ENCODE measurements at places on chromosomes 5 and 9. TPM values are rescaled to one million over a fixed set of nuclear protein-coding genes. Genes with fewer than 3 reads are reported as not detected.

Gene NMUR2
- not detected for total RNA-seq

Gene CTSV
- 1.1 TPM for total RNA-seq

Gene FST
- total RNA-seq, result 0.65 TPM

Gene BAAT
- not detected for total RNA-seq

DNA sequence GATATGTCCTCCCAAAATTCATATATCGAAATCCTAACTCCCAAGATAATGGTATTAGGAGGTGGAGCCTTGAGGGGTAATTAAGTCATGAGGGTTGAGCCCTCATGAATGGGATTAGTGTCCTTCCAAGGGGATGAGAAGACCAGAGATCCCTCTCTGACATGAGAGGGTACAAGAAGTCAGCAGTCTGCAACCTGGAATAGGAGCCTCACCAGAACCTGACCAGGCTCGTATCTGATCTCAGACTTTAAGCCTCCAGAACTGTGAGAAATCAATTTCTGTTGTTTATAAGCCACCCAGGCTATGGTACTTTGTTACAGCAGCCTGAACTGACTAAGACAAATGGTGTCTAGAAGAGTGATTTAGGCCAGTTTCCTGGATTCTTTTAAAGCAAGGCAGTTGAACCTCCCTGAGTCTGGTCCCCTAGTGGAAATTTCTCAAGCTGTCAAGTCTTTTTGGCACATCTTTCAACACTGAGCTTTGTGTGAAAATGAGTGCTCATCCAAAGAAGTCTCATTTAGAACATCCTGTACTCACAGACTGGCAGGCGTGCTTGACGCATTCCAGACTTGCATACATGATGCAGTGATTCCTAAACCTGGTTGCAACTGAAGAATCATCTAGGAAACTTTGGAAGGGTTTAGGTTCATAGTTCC, 254.8 kb upstream of the PPP1R2B start:
- no peak for DNase-seq

- no peak for DNase-seq
These were observed 412.1 kb upstream of the CDH10 start for GRCh38 chr5:25056836-25057235.

- DNase-seq, result no peak
These were observed 4.9 kb upstream of the LHX3 start for GRCh38 chr9:136209786-136210185.

DNA sequence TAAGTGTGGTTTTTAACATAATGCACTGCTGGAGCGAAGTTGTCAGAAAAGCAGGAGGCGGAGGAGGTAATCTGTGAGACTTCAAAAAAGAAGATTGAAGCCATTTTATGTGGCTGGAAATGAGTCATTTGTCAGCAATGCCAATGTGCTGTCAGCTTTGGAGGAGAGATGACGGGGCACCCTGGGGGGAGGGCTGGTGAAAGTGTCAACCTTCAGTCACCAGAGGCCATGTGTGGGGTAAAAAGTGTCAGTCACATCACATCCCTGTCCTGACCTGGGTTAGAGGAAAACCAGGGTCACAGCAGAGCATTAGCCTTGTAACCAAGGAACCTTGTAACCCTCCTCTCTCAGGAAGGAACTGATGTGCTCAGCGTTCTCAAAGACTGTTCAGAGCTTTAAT, 59.1 kb downstream of the TLR4 start:
- DNase-seq, result peak; percentile 42

DNA sequence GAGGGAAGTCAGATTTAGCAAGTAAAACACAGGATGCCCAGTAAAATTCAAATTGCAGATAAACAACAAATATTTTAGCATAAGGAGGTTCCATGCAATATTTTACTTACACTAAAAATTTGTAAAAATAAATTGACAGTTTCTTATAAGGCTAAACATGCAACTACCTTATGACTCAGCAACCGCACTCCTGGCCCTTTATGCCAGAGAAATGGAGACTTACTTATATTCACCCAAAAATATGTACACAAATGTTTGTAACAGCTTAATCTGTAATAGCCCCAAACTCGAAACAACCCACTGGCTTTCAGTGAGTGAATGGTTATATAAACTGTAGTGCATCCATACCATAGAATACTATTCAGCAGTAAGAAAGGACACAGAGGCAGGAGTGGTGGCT, 28.6 kb upstream of the TRIM14 start:
- no peak for DNase-seq

DNA sequence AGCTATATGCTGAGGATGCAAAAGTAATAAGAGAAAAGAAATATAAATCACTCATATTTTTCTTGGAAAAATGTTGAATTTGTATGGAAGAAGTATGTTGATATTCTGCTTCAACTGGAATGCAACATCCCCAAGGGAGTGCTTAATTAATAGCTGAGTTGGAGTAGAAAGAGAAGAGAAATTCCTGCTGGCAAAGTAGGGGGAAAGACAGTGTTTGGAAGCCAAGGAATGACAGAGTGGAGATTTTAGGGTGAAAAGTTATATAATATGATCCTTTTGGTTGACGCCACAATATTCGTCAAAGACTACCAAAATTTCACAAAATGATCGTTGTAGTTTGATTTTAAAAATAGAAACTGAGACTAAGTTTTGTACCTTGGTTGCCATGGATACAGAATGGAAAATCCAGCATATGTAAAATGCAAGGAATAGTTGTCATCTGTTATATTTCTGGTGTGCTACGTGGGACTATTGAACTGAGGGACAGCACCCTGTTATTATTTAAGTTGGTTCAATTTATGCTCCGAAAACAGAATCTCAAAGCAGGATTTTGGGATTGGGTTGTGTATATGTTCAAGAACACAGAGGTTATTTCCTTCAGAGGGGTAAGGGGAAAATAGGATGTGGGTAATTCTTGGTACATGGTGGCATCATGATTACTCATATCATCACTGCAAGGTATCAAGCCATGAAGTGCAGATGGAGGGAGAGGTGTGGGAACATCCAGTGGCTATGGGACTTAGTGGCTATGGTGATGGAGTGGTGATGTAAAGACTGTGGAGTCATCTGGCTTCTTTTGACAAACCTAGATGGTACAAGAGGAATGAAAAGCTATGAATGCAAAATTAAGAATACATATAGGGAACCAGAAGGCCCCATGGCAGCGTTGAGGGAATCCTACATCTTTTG, 61.0 kb downstream of the SUB1 start:
- no peak for DNase-seq

- no peak for DNase-seq
These were observed 22.6 kb upstream of the PTGES start for GRCh38 chr9:129775448-129775798.

- peak; percentile 56 for DNase-seq
These were observed 39.8 kb upstream of the ANGPTL2 start for GRCh38 chr9:127162046-127162863.

DNA sequence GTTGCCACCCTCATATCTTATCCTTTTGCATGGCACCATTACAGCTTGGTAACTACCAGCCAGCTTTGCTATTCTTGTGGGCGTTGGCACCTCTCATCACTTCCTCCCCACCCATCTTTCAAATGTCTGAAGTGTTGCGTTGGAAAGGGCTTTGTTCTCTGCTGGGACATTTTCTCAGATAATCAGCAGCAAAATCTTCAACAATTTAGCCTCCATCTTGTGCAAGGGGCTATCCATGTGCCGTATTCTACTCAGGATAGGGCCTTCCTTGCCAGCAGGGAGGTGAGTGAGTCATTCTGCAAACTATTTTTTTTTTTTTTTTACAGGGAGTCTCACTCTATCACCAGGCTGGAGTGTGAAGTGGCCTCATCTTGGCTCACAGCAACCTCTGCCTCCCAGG, 62.1 kb upstream of the NUDT12 start:
- no peak for DNase-seq

- DNase-seq, result no peak
These were observed 1.5 kb upstream of the SLC6A3 start for GRCh38 chr5:1446602-1447343.

DNA sequence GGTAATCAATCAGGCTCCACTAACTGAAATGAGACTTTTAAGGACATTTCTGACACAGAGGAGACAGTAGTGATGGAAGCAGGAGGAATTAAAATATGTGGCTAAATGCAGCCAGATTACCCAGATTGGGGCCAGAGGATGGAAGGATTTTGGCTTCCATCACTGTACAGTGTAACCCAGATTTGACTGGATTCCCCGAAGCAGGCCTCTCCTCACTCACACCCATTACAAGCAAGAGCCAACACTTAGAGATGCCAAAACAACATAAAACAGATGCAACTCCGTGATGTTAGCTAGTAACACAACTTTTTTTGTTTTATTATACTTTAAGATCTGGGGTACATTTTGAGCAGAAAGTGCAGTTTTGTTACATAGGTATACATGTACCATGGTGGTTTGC, 17.6 kb downstream of the TEK start:
- DNase-seq, result no peak

DNA sequence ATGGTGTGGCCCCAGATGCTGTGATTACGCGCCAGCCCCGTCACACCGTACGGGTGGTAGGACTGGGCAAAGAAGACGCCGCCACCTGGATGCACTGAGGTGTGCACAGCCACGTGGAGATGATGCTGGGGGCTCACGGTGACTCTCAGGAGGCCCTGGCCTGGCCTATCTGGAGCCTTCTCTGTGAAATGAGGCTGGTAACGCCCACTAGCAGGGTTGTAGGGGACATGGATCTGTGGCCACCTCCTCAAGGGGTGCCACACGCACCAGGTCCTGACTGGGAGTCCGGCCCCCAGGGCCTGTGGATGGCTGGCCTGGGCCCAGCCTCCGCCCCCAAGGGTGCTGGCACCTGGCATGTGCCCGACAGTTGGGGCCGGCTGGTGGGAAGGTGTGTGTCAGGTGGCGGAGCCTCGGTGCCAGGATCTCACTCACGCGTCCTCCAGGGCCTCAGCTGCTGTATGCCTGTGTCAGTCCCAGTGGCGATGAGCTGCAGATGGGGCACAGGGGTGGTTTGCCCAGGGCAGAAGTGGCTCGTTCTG, 32.4 kb downstream of the NEK6 start:
- no peak for DNase-seq

- DNase-seq, result no peak
These were observed 179.3 kb downstream of the C9orf152 start for GRCh38 chr9:110028676-110029075.

GRCh38 chr5:176626876-176627236, 3.5 kb downstream of the SNCB start:
- no peak for DNase-seq

- DNase-seq, result no peak
These were observed 200.5 kb downstream of the HINT1 start for GRCh38 chr5:130964231-130965202.

Data from activated CD4-positive, alpha-beta memory T cell treated with anti-CD3 and anti-CD28 coated beads for 36 hours (primary cell).